ENCODE measurements at places on chromosomes 12 and 14.

DNA sequence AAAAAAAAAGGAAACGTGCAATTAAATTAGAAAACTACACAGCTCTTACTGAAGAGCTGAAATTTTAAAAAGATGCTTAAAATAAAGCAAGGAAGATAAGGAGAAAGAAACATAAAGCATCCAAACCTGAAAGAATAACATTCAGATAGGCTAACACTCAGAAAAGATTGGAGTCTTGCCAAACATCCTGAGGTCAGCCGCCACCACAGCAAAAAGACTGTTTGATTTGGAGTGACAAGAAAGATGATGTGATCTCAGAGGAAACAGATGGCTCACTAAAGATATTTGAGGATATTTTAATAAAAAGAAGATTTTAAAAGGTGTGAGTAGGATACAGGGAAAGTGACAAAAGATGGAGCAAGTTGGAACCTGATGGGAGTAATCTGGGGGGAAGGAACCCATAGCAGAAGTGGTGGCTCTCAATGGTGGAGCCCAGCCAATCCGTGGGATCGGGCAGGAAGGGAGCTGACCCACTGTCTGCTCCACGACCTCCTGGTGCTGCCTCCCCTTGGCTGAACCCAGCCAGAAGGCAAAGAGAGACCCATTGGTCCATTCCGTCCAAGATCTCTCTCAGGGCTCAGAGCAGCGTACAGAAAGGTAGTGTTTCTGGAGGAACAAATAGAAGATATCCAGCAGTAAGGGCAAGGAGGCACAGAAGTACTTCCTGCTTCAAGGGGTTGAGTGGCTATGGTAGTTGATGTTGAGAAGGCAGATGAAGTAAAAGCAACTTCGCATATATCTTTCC lies 469.6 kb downstream of the RGS6 start:
- DNase-seq: peak; percentile 11

GRCh38 chr12:102388469-102388868 lies 91.9 kb downstream of the IGF1 start:
- no peak for DNase-seq

DNA sequence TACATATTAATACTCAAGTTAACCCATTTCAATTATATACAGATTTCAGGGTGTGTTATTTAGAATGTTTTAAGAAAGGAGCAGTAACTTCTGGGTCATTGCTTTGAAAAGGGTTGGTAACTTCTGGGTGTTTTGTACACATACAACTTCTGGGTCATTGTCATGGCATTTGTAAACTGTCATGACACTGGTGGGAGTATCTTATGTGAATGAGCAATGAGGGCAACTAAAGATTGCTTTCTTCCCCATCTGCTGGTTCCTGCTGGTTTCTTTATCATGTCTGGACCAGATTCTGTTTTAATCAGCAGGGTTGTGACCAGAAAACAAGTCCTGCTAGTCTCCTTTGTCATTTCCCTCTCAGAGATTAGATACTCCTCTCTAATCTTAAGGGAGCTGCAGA lies 713.3 kb downstream of the LRFN5 start:
- no peak for DNase-seq

DNA sequence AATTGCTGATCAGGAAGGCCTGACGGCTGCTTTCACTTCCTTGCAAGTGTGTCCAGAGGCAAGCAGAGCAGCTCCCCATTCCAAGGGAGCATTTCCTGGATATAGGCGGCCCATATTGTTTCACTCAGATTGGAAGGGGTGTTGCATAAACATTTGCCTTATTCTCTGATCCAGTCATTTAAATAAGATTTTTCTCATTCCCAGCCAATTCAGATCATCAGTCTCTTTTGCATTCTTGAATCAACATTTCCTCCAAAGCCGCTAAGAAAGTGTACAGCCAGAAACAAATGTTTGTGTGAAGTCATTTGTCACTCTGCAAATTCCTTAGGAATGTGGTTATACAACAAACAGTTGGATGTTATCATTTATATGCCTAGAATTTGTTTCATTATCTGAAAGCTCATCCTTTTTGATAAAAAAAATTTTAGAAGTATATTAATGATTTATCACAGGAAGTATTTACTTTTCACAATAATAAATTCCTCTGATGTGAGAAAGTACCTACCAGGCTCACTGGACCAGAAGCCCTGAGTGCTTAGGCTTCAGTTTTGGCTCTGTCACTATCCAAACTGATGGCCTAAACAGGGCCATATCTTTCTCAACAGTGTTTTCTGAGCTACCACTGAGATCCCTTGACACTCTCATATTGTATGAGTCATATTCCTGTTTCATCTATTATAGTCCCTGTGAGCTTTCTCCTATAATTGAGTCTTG lies 379.6 kb downstream of the CCDC91 start:
- no peak for DNase-seq

GRCh38 chr14:61528591-61529021 lies 166.7 kb upstream of the HIF1A start:
- peak; percentile 20 for DNase-seq

- no peak for DNase-seq
Observed at GRCh38 chr14:87955501-87955900, 37.5 kb downstream of the GALC start.

GRCh38 chr12:54134850-54135249 lies 53.9 kb downstream of the SMUG1 start:
- no peak for DNase-seq

- no peak for DNase-seq
Observed at GRCh38 chr14:101226603-101227425, 323.3 kb upstream of the RTL1 start.

DNA sequence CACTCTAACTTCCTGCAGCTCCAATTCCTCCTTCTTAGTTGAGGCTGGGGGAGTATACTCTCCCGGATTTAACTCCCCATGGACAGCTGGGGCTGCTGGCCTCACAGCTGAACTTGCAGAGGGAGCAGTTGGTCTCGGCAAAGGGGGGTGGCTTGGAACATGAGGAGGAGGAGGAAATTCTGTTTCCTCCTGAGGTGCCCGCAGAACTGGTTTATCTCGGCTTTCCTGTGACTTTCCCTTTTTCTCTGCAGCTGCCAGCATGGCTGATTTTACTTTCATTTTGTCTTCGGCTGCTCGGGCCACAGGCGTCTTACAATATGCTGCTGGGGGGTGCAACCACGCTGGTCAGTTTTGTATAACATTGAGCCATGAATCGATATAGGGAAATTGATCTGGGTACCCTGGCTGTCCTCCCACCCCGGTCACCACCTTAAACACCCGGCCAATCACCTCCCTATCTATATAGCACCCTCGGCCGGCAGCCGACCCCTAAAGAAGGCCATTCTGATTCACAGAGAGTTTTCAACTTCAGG lies 1317.6 kb downstream of the TMEM121 start:
- peak; percentile 50 for DNase-seq

DNA sequence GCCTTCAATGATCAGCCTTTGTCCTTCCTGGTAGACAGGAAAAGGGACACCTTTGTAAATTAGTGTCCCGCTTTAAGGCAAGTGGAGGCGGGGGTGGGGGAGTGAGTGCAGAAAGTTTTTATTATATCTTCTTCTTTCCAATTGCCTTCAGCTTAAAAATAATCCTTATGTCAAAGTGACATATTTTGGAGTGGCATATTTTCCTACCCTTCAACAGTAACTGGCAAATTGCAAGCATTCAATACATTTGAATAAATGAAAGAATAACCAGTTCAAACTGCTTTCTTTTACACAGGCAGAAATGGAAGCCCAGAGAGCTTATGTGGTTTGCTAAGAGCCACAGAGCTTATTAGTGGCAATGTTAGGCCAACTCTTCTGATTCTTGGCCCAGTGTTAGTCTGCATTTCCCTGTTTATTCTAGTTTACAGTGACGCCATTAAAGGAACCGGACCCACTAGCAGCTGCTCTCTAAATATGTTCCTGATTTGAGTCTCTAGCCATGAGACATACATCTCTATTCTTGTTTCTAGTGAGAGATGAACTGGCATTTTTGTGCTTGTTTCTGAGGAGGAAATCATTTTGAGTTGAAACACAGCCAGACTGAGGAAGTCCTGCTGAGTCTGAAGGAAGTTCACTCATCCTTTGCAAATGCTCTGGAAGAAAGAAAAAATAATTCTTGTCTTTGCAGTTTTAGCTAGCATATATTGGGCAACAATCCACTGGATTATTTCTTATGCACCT lies 468.7 kb downstream of the NOVA1 start:
- no peak for DNase-seq

DNA sequence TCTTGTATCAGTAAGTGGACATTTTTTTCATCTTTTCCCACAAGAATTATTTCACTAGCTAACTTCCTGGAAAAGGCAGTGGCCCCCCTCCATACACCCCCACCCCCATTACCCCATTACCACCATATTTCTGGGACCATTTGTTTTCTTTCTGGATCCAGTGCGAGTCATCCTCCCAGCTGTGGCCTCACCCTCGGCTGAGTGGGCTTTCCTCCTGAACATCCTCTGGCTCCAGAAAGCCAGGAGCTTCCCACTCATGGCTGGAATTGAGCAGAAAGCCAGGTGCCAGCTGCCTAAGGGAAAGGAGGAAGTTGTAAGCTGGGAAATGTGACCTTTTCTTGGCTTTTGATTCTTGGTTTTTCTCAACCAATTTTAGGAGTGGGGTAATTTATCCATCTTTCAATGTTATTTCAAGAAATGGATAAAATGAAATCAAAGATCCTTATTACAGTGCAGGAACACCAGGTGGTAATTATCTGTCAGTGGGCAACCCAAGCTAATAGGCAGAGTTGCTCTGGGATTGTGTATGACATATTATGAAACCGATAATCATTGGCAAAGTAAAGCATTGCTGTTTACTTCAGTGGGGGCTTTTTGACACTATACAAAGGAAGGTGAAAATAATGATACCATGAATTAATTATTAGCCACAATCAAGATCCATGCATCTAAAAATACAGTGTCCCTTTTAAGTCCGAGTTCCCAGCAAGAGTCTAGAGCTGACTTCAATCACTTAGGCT lies 124.6 kb downstream of the KICS2 start:
- DNase-seq: no peak

DNA sequence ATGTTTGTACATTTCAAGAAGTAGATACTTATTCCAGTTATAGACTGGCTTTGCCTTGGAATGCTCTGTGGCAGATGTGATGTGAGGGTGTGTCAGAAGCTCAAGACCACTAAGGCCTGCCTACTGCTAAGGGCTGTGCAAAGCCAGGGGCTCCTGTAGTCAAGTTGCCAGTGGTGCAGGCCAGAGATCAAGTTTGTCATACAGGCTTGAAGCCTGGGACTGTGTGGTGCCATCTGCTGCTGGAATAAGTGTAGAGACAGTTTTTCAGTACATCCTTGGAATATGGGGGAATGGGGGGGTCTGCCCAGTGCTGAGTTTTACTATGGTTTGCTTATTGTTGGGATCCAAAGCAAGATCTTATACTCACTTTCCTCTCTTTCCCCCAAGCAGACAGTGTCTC lies 649.9 kb upstream of the FOXG1 start:
- no peak for DNase-seq

- no peak for DNase-seq
Observed at GRCh38 chr12:99390707-99391106, 256.8 kb upstream of the GARIN6 start.

GRCh38 chr12:31363416-31363809 lies 37.5 kb upstream of the SINHCAF start:
- no peak for DNase-seq

DNA sequence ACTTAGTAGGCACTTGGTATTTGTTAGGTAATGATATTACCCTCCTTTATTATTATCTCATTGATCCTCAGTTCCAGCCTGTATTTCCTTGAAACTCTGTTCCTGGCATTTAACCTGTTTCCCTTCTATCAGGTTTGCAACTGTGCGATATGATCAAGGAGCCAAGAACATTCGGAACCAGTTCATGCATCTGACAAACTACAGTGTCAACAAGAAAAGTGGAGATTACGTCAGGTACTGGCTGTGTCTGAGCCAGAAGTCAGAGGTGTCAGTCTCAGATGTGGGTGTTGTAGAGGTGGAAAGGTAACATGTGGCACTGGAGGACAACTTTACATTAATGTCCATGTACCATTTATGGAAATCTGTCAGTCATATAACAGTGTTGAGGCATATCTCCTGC lies 56.7 kb downstream of the TTLL5 start:
- no peak for DNase-seq

GRCh38 chr12:44582521-44582920 lies 293.6 kb downstream of the NELL2 start:
- no peak for DNase-seq

DNA sequence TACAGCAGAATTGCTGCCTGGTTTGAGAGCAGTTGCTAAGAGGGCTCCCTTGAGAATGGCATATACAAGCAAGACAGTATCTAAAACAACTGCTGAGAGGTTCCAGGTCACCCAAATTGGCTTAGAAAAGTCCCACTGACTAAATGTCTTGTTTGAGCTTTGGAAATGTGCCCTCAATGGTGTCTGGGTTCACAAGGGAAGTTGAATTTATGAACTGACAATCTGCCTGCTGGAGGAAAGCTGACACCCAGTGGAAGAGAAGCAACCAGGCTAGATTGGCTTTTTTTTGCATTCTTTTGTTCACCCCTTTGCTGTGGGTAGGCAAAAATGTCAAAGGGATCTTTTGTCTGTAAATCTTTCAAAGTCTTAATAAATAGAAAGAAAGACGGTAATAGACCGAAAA lies 44.6 kb upstream of the NPFF start:
- no peak for DNase-seq

DNA sequence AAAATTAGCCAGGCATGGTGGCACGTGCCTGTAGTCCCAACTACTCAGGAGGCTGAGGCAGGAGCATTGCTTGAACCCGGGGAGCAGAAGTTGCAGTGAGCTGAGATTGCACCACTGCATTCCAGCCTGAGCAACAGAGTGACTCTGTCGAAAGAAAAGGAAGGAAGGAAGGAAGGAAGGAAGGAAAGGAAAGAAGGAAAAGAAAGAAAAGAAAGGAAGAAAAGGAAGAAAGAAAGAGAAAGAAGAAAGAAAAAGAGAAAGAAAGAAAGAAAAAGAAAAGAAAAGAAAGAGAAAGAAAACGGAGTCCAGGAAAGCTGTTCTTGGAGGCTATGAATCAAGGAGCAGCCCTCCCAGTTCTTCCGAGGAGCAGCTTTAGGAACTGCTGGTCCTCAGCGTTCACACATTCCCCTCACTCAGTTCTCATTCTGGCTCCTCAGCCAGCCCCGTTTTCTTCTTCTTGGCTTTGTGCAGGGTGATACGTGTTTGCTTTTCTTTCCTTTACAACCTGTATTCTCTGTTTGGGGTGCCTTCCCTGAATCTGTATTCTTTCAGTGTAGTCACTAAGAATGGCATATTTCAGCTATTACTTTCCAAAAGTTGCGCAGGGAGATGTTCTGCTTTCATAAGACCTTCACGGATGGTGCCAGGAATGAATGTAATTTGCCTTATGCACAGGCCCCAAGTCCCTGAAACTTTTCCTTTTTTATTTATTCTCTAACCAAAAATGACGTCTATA lies 12.2 kb downstream of the FBXL14 start:
- DNase-seq: no peak

Measured in CD4-positive, alpha-beta T cell treated with Interleukin-17A for 1 hour (primary cell).